ENCODE measurements at places on chromosomes 3 and 15.

DNA sequence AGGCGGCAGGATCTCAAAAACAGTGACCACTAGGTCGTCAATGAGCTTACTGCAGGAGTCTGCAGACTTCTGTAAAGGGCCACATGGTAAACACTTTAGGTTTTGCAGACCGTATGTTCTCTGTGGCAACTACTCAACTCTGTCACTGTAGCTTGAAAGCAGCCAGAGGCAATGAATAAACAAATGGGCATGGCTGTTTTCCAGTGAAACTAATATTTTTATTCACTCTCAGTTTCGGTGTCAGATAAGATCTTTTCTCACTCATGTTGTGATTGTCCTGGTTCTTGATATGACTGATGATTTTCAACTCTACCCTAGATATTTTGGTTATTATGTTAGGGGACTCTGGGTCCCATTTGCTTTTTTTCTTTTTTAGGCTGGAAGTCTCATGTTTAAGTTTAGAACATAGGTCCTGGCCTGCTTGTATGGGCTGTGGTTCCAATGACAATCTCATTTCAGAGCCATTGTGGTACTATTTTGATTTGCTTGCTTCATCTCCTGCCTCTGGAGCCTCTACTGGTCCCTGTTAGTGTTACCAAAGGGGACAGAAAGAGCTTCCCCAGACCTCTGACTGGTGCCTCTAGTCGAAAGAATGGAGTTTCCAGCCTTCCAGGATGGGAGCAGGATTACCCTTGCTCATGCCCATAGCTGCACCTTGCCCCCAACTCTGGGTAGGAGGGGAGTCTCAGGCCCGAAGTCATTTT, 222.0 kb downstream of the STT3B start:
- no peak for DNase-seq

DNA sequence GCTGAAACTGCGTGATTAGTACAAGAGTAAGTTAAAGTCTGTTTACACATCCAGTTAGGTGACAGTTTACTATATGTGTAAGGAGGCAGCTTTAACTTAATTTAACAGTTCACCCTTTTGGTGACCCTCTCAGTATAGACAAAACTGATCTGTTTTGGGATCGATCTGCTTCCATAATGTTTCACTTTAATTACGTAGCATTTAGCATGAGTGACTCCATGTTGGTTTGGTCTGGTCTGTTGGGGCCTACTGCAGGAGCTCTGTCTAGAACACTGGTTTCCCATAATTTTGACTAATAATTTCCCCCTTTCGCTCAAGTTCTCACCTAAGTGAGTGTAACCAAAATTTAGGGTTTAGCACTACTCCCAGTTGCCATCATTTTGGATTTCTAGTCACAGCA, 6.4 kb upstream of the SECISBP2L start:
- no peak for DNase-seq

- DNase-seq, result no peak
These were observed at the start of gene AQP9 for GRCh38 chr15:58138106-58138505. Gene AQP9 (plus strand): TSS chr15:58138381. CDS start chr15:58138566, 185 bp downstream.

GRCh38 chr15:36428102-36428845, 151.2 kb upstream of the CDIN1 start:
- no peak for DNase-seq

- DNase-seq, result peak; percentile 28
These were observed 309.9 kb downstream of the RPLP1 start for GRCh38 chr15:69762373-69763148.

GRCh38 chr3:122003112-122003511, 18.9 kb downstream of the ILDR1 start:
- no peak for DNase-seq

GRCh38 chr3:136703429-136703828, 48.7 kb downstream of the STAG1 start:
- no peak for DNase-seq

GRCh38 chr15:78175330-78175729, 26.2 kb downstream of the IDH3A start:
- no peak for DNase-seq

GRCh38 chr3:16349986-16350596, 85.1 kb downstream of the OXNAD1 start:
- DNase-seq, result no peak

GRCh38 chr3:174199696-174200095, 659.4 kb upstream of the NAALADL2 start:
- DNase-seq, result no peak

DNA sequence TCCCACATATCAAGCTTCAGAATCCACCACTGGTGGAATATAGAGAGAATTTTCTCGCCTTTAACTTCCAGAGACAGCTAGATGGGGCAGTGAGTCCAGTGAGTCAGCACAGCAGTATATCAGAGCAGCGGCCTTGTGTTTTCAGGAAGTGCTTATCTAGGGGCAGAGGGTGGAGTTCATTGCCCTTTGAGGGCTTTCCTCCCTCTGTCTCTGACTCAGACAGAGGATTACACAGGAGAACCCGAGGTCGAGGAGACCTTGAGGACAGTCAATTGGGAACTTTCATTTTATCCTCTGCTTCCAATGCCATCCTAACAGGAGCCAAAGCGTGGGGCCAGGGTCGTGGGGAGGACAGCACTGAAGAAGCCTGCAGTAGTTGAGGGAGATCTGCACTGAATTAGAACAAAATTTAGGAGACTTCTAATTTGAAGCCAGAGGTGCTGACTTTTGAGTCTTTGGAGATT, 109.6 kb upstream of the UMPS start:
- DNase-seq, result peak; percentile 42

DNA sequence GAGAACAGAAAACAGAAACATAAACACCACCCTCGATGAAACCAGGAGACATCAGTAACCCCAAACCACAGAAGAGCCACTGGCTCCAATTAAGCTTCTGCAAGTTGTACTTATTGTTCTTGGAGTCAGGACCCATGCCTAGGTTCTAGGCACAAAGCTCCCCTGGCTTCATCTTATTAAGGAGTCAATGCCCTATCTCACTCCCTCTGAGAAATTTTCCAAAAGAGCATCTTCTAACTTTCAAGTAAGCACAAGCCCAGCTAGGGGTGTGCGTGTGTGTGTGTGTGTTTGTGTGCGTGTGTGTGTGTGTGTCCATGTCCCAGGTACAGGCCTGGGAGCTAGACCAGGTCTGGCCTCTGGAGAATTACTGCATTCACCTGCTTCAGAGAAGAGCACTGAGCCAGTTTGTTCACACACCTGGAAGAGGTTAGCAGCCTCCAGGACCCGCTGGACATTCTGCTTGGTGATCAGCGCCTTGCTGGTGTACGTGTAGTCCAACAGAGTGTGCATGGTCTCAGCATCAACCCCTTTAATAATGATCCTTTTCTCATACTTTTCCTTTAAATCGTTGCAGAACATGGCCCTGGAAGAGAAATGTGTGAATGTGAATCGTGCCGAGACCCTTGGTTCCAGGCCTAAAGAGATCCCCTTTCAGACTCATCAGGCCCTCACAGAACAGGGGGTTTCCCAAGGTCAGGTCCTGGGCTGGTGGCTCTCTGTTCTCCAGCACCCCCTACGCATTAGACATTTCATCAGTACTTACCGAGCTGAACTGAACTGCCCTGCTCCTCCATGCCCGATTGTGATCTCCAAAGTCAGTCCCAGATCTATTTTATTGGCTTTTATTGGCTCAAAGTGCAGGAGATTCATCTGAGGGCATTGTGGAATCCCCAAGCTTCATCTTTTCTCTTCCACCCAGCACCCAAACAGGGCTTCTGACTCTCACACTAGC, 27.8 kb downstream of the KLHL6 start:
- no peak for DNase-seq

DNA sequence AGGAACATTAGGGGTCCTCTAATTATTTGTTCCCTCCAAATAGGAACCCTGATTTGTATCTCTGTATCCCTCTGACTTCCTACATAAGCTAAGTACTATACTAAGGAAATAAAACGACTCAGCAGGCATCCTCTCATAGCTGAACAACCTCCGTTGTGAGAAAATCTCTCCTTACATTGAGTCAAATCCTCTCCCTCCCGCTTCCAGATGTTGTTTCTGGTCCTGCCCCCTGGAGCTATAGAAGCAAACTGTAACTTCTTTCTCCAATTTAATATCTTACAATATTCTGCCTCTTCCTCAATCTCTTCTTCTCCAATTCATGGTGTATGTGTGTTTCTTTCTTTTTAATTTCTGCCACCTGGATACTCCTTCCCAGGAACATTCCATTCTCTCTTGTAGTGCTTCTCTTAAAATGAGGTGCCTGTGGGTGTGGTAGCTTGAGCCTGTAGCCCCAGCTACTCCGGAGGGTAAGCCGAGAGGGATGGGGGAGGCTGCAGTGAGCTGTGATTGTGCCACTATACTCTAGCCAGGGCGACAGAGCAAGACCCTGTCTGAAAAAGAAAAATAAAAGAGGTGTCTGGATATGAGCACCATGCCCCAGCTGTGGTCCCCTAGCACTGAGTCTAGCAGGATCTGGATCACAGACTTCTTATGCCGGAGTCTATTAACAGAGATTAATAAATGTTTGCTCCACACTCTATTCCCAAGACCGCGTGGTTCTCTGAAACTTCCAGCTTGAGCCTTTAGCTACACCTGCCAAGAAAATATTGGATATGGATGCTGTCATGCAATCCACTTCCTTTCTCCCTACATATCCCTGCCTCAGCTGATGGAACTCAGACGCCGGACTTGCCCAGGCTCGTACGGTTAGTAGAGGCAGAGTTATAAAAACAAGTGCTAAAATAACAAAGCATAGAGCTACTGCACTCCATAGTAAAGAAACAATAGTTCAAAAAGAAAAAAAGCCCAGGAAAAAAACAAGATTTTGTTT, 42.9 kb upstream of the NEO1 start:
- no peak for DNase-seq

All from HuH-7.5 (cell line).